ENCODE measurements at places on chromosomes 5 and 9.
A peak's percentile ranks its signal among the peaks of the same experiment; 100 is the strongest.

GRCh38 chr5:124352312-124352711 is 394.1 kb downstream of the ZNF608 start:
- no peak for DNase-seq

- no peak for DNase-seq
Measured at GRCh38 chr9:82255481-82256176, 267.1 kb downstream of the SPATA31D1 start.

GRCh38 chr5:219460-219863 is 1.3 kb downstream of the SDHA start:
- no peak for DNase-seq

GRCh38 chr5:143657647-143658285 is 154.2 kb upstream of the HMHB1 start:
- DNase-seq = no peak

DNA sequence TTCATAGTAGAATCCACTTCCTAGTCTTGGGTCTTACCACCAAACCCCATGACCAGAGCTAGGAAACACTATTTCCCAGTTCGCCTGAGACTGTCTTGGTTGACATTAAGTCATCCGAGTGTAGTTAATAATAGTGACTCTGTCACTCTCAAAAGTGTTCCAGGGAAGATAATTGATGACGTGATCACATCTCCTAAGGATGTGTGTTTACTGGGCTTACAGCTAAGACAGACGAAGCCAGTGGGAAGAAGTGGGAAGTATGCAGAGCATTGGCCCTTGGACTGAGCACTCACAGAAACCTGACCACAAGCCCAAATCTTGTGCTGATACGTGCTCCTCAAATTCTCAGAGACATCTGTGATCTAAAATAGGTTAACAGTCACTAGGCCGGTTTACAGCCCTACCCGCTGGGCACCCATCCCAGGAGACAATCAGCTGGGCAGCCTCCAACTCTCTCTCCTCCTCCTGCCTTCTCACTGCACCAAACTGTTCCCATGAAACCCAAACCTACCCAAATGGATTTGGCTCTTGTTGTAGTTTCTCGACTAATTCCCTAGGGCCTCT is 316.6 kb downstream of the TLE1 start:
- DNase-seq = no peak

DNA sequence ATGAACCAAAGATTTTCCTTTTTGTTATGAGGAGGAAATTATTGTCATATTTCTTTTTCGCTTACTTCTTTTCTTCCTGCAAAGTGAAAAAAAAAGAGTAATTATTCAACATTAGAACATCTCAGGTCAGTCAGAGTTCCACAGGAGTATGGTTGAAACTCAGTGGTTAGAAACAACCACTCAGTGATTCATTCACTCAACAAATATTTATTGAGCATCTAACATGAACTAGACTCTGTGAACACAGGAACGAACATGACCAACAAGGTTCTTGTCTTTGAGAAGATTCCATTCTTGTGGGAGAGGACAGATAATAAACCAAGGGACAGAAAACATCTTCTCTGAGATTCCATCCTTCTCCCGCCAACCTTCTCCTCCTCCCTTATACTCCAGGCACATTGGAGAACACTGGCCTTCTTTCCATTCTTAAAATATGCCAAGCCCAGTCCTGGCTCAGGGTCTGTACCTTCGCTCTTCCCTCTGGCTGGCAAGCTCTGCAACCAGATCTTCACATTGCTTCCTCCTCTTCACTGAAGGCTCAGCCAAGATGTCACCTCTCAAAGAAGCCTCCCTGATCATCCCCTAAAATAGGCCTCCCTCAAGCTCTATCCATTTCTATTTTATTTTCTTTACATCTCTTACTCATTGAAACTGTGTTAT is 6.8 kb upstream of the GRAMD2B start:
- DNase-seq = no peak

- DNase-seq = no peak
Measured at GRCh38 chr5:177109810-177110209, 23.1 kb downstream of the FGFR4 start.

GRCh38 chr5:18051953-18052352 is 417.7 kb downstream of the TAF11L14 start:
- DNase-seq = no peak

DNA sequence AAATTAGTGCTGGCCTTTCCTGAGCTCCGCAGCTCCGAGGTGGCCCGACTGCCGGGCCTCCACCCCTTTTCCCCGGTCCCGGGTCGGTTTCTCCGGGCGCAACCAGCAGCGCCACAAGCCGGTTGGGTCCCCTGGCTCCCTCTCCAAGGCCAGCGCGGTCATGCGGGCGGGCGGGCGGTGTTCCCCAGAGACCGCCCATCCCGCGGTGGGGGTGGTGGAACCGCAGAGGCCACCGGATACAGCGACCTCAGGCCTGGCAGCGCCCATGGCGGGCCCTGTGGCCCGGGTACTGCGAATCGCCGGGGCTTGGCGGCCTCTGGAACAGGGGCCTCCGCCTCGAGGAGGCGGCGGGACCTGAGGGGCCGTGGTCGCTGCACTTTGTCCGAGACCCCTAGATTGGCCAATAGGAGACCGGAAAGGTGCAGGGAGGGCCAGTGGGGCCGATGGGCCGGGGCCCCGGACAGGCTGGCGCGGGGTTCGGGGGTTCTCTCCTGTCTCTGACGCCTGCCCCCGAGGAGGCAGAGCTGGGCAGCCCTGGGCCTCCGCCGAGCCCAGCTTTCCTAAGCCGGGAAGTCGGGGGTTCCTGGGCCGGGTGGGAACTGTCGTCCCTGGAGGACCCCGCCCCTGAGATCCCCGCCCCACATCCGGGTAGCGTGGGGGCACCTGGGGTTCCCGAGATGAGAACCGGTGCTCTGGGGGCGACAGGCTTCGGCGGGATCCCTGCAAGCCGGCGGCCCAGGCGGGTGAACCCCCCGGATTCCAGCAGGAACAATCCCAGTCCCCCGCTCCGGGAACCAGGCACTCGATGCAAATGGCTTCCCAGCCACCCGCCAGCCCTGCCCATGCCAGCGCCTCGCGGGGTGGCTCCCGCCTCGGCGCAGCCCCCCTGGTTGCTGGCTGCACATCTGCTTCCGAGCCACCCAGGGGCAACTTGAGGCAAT is 293.9 kb downstream of the ZSWIM6 start:
- DNase-seq = peak; percentile 14

DNA sequence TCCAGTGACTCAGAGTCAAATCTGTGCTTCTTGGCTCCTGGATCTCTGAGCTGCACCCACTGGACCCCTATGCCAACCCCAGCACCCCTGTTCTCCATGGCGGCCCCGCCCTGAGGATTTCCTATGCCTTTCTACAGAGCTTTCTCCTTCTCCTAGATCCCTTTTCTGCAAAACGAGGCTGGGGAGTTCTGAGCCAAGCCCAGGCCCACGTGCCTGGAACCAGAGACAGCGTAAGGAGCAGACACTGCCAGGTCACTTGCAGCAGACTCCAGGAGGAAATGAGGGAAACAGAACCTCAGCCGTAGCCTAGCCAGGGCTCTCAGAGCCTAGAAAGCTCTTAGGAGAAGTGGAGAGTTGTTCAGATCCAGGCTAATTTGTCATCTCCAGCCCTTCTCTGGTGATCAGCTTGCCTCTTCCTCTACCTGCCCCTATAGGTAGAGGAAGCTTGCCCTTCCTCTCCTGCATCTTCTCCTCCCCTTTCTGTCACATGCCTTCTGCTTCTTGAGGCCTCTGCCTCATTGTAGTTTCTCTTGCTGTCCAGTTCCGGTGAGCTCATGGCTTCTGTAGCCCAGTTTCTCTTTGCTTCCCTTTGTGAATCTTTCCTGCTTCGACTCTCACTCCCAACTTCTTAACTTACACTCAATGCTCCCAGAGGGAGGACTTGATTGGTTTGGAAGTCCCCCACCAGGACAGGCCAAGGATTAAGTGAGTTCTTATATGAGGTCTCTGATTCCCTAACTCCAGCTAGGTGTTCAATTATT is 163.4 kb downstream of the RGS3 start:
- no peak for DNase-seq

GRCh38 chr5:150156027-150156368 is 353 bp upstream of the PDGFRB start:
- no peak for DNase-seq

DNA sequence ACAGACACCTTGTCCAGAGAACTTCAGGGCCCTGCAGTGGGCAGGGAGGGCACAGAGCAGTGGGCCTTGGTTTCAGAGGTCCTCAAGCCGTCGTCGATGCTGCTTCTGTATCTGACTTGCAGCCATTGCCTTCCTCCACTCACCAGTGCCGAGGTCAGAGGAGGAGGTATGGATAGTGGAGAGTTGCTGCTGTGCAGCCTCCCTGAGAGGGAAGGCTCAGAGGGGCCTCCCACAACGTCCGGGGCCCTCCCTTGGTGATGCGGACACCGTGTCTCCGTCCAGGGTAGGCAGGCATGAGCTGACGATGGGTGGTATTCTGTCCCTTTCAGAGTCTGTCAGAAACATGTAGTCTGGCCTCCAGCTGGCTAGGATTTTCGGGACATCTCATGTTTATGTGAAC is 73.9 kb downstream of the MVB12B start:
- DNase-seq = no peak

DNA sequence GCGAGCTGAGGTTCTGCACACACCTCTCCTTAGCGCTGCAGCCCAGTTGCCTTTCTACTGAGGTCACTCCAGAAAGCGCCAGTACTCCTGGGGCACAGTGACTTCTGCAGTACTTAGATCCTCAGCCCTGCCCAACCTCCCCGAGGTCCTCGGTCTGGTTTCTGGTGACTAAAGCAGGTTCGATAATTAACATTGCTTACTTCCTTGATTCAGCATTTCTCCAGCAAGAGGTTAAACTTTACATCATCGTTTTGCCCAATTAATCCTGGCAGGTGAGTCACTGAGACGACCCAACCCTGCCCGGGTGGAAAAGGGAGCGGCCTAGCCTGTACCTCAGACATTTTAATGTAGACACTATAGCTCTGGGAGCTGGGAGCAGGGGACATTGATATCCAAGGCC is 77.6 kb downstream of the PLAC8L1 start:
- DNase-seq = no peak

DNA sequence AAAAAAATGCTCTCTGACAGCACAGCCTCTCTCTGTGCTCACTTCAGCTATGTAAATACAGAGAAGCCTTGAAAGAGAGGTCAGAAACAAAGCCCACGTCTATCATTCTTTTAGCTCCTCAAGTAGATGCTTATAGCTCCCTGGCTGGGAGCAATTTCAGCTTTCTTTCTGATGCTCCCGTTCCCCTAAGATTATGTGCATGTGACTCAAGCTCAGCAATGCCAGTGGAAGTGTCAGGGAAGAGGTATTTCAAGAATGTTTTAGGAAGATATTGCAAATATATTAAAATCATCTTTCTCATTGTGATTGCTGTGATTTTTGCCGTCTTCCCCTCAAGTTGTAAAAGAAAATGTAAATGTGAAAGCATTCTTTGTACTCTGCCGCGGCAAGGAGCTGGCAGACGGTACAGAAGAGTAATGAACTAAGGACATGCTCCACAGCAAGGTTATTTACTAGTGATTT is 1353.7 kb upstream of the ACO1 start:
- DNase-seq = no peak

GRCh38 chr5:154885439-154885838 is 27.0 kb downstream of the CNOT8 start:
- no peak for DNase-seq

GRCh38 chr5:168609806-168610482 is 30.8 kb upstream of the PANK3 start:
- no peak for DNase-seq

- no peak for DNase-seq
Measured at GRCh38 chr5:93609762-93610161, 26.7 kb downstream of the NR2F1 start.

GRCh38 chr5:180815293-180815917 is 12.8 kb upstream of the MGAT1 start:
- no peak for DNase-seq

GRCh38 chr9:109771087-109771486 is 8.9 kb upstream of the PALM2AKAP2 start:
- no peak for DNase-seq

GRCh38 chr5:145464171-145464570 is 371.0 kb downstream of the PRELID2 start:
- DNase-seq = no peak

DNA sequence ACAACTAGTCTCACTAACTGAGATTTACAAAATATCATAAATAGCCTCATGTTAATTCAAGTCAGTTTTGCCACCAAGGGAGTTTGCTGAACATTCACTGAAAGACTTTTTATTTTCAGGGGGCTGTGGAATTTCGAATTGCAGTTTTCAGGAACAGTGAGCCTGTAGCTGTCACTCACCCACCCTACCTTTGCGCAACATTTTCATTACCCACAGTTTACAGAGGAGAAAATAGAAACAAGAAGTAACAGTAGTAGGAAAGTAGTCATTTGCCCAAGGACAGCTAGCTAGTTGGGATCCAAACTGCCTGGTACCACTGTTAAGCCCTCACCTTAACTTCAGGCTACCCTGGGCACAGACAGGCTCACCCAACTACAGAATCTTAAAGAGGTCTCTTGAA is 154.1 kb downstream of the ADAMTS12 start:
- no peak for DNase-seq

GRCh38 chr9:126521976-126522590 is 91.6 kb upstream of the LMX1B start:
- DNase-seq = no peak

- DNase-seq = no peak
Measured at GRCh38 chr5:6791031-6791430, 77.8 kb downstream of the TENT4A start.

- DNase-seq = no peak
Measured at GRCh38 chr5:96275051-96275450, 158.0 kb downstream of the PCSK1 start.

GRCh38 chr5:95664204-95664786 is 17.7 kb downstream of the RFESD start:
- no peak for DNase-seq

- DNase-seq = no peak
Measured at GRCh38 chr5:84228266-84228665, 156.4 kb downstream of the EDIL3 start.

GRCh38 chr5:1860949-1861348 is 21.8 kb downstream of the IRX4 start:
- DNase-seq = no peak

Data from stimulated activated CD4-positive, alpha-beta T cell treated with anti-CD3 and anti-CD28 coated beads, Interleukin-12 subunit alpha, Interleukin-12 subunit beta, amount 100 ng/mL, for 48 hours (primary cell).